ENCODE measurements at places on chromosomes 7 and 10.

DNA sequence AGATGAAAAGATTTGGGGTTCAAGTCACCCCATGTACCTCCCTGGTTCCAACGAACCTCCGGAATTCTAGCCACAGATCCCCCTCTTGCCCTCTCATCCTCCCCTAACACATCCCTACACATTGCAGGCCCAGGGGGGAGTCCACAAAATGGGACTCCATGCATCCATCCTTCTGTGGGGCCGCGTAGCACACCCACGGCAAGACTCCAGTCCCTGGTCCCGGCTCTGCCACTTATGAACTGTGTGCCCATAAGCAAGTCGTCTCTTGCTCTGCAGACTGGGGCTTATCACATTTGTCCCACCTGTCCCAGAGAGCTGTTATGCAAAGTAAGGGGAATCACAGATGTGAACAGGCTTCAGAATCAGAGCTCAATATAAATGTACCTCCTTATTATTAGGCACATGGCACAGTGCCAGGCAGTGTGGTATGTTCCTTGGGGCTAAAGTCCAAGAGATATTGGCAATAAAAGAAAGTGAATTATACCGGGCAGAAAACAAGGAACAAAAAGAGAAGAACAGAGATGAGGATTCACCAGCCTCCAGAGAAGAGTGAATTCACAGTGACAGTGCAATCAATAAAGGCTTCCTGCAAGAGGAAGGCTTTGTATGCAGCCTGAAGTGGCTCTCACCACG, 73.9 kb downstream of the KCNMA1 start:
- DNase-seq: no peak

DNA sequence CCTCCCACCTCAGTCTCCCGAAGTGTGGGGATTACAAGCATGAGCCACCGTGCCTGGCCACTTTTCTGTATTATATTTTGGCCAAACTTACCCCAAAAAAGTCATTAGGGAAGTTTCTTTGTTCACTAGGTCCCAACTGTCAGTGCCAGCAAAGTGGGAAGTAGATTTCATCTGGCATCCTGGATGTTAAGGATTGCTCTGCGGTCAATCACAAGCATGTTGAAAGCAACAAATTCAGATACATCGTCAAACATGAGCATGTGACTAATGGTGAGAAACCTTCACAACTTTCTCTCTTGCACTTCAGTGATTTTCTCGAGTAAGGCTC, 14.3 kb upstream of the LRRC17 start:
- DNase-seq: no peak

DNA sequence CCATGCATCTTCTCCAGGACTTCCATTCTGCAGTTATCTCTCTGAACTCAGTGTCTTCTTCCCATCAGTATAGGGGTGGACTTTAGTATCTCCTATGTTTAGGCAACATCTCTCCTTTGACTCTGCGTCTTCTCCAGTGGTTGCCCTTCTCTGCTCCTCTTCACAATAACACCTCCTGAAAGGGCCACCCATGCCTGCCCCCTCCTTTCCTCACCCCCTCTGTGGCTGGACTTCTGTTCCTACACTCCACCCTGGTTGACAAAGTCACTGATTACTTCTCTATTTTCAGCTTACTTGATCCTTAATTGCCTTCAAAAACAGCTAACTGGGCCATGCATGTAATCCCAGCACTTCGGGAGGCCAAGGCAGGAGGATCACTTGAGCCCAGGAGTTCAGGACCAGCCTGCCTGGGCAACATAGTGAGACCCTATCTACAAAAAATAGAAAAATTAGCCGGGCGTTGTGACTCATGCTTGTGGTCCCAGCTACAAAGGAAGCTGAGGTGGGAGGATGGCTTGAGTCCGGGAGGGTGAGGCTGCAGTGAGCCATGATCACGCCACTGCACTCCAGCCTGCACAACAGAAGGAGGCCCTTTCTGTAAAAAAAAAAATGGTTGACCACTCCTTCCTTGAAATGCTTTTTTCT, 13.7 kb downstream of the SRGN start:
- DNase-seq: no peak

DNA sequence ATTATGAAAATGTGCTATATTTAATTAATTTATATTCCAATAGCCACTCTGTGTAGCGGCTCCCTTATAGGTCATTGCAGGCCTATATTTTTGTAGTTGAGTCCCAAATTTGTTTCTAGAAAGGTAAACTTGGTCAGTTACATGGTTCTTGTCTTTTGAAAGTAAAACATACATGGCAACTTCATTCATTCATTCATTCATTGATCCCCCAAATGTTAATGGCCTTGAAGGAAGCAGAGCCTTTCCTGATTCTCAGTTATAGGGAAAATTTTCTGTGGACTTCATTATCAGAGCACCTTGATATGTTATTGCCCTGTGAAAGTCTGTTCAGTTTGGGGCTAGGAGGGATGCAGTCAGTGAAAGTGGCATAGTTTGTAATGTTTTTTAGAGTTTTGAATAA, 2.9 kb downstream of the BLVRA start:
- no peak for DNase-seq

Measured in NCI-H1417 (cell line).